Activated naive CD4-positive, alpha-beta T cell treated with anti-CD3 and anti-CD28 coated beads, Interleukin-2, amount 50 U/mL, for 16 hours (primary cell): ENCODE measurements at places on chromosomes 11 and 22.
A peak's percentile ranks its signal among the peaks of the same experiment; 100 is the strongest.

GRCh38 chr11:70440206-70440605, 41.9 kb downstream of the CTTN start:
- no peak for DNase-seq

- no peak for DNase-seq
Measured at GRCh38 chr22:47781427-47782111, 1019.1 kb downstream of the TBC1D22A start.

- peak; percentile 73 for DNase-seq
Measured at GRCh38 chr11:44556735-44557409, 8.6 kb upstream of the CD82 start.

DNA sequence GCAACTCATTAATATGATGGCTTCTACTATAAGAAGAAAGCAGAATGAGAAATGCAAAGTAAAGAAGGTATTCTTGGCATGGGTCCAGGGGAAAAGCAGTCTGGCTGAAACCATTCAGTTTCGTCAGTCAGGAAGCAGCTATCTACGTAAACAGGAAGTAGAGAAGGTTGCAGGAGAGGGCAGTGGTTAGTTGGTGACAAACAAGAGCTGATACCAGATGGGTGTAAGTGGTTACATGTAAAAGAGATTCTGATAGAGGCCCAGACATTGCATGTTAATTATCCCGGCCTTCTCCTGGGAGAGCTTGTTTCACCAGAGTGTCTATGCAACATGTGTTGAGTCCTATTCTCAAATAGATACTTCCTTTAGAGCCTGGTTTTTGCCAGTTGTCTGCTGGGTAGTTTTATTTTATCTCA, 58.4 kb upstream of the PSMA1 start:
- DNase-seq, result peak; percentile 22

- no peak for DNase-seq
Measured at GRCh38 chr11:132300283-132300682, 929.9 kb downstream of the NTM start.

- no peak for DNase-seq
Measured at GRCh38 chr11:102761646-102762238, 18.7 kb downstream of the MMP10 start.

GRCh38 chr11:109707411-109707810, 285.4 kb downstream of the C11orf87 start:
- no peak for DNase-seq

DNA sequence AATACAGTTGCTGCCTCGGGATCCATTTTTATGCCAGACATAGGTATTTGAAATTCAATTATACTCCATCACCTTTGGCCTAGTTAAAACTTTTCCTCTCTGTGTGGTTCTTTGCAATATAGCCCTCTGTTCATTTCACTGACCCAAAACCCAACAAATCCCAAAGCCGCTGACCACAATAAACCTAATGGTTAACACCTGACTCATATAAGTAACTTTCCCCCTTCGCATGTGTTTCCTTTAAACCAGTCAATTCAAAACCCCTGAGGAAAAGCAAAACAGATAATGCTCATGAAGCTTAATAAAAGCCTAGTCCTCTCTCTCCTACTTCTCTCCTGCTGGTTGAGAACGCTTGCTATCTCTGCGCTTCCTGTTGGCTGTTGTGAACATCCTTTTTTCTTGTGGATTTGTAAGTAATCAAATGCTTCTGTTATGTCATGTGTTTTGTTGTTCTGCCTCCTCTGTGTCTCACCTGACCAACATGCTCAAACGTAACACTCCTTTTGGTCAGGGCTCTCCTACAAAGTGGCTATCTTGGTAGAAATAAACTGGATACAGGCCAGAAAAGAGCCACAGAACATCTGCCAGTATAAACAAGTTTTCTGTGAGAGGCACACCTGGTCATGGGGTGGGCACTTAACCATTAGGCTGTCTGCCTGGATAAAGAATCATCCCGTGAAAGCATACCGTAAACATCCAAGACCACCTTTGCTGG, 652.6 kb downstream of the METTL15 start:
- no peak for DNase-seq

DNA sequence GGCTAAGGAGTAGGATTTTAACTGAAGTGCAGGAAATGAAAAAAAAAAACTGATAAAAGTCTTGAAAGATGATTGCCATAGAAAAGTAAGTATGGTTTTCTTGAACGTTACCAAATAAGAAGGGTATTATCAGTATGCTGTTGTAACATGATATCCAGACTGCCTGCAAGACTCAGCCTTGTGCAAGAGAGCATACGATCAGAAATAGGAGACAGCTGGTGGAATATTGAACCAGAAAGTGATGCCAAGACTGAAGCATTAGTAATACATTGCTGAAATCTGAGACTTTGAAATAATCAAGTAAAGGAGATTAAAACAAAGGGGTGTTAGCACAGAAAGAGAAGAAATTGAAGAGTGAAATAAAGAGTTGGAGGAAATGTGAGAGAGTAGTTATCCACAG, 452.7 kb upstream of the CNTN5 start:
- no peak for DNase-seq

DNA sequence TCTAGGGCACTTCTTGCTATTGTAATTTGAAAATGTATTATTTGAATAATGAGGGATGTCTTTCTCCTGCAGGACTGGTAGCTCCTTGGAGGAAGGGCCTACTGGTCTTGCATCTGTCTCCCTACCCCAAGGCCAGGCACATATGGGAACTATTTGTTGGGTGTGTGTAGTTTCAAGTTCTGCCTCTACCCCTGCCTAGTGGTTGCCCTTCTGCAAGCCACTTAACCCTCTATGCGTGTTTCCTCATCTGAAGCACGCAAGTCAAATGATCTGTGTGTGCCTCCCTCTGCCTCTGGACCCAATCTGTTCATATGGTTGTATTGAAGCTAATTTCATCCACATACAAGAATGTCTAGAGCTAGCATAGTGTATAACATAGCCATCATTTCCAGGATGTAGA, 67.0 kb downstream of the WNT11 start:
- no peak for DNase-seq

GRCh38 chr11:112128483-112129121, 35.3 kb downstream of the IL18 start:
- DNase-seq, result no peak

- no peak for DNase-seq
Measured at GRCh38 chr11:125624756-125625213, at the start of gene CHEK1. CHEK1 (plus strand) TSS chr11:125625163; CDS start chr11:125626769, 1,606 bp downstream.

DNA sequence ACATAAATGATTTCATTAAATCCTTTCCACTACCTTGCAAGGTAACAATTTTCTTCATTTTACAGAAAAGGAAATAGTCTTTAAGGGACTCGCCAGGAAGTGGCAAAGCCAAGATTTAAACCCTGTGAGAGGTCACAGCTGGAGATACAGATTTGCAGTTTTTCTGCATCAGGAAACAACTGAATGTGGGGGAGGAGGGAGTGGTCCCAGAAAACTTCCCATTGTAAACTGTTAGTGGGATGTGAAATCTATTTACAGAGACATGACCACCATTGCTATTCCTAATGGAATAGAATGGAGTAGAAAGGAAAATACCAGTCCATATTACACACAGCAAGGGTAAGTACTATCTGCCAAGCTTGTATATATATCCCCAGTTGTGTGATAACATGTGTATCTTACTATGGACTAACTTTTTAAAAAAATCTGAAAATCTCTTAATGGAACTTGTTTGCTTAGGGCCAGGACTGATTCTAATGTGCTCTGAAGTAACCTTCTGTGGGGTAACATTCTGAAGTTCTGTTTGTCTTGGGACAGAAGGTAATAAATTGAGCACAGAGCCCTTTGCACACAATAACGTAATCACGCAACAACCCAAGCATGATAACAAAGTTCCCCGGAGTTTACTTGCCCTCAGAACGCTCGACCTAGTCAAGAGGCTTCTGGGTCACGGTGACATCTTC, 10.9 kb upstream of the TSKU start:
- DNase-seq, result no peak

GRCh38 chr11:61045271-61045670, 57.0 kb upstream of the CD5 start:
- DNase-seq, result no peak

DNA sequence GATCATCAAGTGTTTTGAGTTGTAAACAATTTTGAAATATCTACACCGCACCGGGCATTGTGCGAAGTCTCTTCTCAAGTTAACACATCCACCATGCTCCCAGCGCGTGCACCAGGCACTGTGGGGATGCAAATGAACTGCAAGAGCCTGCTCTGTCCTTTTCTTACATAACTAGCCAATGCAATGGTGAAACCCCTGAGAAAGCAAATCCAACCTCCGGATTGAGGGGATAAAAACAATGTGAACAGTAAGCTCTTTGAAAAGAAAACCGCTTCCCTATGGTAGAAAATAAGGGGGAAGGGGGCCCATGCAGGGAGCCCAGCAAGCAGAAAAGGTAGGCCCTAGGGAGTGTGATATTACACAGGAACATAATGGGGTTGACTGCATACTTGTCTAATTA, 274.9 kb upstream of the MPPED2 start:
- no peak for DNase-seq

GRCh38 chr22:22450343-22450839, 58.2 kb downstream of the ZNF280B start:
- no peak for DNase-seq

- DNase-seq, result no peak
Measured at GRCh38 chr11:85685125-85685819, 723 bp downstream of the CCDC89 start.

DNA sequence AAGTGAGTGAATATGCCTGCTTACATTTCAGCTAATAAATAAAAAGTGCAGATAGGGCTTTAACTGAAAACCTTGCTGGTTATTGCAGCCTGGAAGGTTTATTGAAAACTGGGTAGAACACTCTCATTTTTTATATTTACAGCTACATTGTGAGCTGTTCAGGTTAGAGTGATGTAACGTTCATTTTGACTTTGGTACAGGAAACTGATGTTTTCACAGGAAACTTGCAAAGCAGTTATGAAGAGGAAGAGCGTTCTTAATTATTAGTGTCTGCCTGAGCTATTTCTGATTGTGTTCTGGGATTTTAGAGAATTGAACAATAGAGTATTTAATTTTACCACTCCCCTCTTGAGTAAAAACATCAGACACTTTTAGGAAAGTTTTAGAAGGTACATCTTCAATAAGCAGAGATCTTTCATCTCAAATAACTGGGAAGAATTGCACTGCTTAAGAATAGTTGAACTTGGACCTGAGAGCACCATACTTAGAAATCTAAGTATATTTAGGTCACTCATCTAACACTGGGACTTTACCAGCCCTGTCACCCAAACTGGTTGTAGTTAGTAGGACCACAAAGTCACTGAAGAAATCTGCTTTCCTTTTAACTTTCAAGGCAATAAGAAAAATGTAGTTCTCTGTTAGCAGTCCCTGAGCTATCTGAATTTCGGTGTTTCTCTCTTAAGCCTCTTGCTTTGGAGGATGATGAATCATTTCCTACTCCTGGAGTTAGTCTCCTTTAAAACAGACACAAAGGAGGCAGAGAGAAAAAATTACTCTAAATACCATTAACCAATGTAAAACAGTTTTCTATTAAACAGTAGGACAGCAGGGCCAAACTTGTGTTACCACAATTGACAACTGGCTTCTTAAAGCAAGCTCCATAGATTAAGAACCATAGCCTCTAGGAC, 128.6 kb upstream of the DDI1 start:
- DNase-seq, result no peak

DNA sequence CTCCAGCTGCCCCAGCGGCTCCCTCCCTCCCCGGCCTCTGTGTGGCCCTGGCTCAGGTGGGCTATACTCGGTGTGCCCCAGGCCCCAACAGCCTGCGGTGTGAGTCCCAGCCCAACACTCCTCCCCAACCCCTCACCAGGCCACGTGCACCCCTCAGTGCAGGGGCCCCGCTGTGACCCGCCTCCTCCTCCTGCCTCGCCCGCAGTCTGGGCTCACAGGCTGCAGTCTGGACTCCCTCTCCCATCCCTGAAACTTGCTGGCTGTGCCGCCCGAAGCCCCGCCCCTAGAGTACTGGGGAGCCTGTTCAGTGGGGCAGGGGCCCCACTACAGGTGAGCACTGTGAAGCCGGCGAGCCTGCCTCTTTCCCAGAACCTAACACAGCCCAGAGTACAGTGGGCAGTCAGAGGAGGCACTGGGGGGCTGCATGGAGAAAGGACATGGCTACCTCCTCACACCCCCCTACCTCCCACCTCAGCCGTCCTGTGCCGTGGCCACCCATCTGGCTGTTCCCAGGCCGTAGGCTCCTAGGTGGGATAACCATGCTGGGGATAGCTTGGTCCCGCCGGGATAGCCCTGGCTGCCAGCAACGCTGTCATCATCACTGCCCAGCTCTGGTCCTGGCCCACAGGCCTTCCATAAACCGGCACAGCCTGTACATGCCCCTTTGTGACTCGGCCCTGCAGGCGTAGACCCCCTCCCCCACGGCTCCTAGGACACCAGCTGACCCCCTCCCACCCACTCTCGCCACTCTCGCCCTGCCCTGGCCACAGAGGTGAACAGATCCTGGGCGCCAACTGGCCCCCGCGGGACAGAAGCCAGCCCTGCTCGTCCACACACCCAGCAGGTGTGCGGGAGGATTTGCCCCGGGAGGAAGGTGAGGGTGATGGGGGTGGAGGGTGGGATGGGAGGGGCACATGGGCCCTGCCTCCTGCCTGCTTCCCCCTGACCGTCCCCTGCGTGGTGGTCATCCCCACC, 29.7 kb downstream of the CELSR1 start:
- no peak for DNase-seq

GRCh38 chr22:42758931-42759629, 38.4 kb upstream of the A4GALT start:
- no peak for DNase-seq

- DNase-seq, result no peak
Measured at GRCh38 chr22:44309647-44310046, 3.1 kb downstream of the SHISAL1 start.

DNA sequence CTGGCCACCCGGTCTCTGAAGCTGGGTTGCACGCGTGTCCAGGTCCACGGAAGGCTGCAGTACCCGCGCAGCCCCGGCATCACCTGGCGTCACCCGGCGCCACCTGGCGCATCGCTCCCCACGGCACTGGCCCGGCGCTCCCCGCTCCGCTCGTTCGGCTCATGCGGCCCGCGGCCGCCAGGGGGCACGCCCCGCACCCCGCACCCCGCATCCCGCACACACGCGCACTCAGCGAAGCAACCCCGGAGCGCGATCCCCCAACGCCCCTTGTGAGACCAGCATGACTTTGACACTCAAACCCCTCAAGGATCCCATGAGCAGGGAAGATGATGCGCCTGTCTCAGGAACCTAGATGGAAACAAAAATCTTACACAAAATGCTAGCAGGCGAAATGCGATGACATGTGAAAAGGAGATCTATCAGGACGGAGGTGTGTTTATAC, 11.9 kb downstream of the B3GNT6 start:
- peak; percentile 69 for DNase-seq

DNA sequence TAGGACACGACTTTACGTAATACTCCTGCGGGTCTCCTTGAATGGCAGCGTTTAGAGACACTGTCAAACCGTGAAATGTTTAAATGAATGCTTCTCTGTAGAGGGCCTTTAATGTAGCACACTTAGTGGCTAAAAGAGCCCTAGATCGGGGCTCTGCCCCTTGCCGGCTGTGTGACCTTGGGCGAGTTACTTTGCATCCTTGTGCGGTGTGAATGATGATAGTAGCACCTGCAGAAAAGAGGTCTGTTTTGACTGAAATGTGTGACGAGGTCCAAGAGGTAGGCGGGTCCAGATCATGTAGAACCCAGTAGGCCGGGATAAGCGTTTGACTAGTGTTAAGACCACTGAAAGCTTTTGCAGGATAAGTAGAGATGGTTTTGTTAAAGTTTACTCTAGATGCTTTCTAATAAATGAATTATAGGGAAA, 866 bp downstream of the MED17 start:
- no peak for DNase-seq
